ENCODE measurements at places on chromosomes 12 and 14.
A peak's percentile ranks its signal among the peaks of the same experiment; 100 is the strongest.

GRCh38 chr12:107131832-107132616, 38.7 kb upstream of the CRY1 start:
- peak; percentile 7 for DNase-seq

DNA sequence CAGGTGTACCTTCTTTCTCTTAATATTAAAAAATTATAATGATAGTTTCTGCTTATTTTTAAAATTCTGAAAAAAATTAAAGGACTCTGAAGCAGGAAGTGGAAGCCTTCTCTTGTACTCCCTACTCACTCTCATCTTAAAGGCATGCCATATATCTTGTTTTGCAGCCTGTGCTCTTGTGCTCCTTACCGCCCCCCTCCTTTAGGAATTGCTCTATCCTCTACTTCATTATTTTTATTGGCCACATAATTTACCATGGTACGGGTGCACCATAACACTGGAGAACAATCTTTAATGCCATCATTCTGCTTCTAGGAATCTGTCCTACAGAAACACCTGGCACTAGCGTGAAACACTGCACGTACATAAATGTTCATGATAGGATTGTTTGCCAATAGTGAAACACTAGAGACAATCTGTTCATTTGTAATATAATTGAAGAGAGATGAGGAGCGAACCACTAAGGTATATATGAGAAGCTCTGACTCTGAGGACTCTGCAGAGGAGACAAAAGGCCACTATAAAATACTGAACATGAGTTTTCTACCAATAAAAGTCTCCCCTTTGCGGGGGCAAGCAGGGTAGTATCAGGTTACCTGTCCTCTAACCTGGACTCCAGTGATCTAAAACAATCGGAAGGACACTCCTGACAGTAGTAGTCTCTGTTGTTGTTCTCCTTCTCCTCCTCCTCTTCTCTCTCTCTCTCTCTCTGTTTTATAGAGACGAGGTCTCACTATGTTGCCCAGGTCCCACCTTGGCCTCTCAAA, 6.3 kb upstream of the NYNRIN start:
- DNase-seq: no peak

GRCh38 chr12:3083241-3083920, 6.2 kb downstream of the TSPAN9 start:
- DNase-seq: no peak

DNA sequence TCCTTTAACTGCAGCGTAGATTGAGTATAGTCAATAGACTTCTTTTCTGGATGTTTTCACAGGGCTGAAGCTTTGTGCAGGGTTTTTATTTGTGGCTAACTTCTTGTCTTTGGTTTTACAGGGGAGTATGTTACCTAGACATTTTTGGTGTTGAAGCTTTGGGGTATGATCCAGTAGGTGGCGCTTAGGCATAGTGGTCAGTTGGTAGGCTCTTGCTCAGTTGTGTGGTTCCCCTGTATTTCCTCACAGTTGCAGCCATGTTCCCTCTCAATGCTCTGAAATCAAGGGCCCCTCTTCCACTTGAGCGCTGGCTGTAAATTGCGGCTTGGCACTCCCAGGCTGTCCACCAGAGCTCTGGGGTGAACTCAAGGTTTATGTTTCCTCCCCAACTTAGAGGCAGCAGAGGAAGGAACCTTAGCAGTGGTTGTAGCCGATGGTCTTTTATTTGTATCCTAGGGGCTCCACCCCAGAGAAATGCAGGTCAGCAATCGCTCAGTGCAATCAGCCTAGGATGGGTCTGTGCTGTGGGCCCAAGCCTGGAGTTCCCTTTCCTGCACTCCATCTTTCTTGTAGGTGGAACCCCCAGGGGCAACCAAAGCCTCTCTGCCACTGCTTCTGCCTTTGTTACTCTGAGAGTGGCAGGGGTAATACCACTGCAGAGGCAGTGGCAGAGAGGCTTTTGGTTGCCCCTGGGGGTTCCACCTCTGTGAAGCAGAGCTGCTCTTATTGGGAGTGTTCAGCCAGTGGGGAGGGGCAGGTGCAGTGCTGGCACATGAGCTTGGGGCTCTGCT, 55.1 kb downstream of the CMAS start:
- peak; percentile 54 for DNase-seq

GRCh38 chr12:70994217-70994788, 73.8 kb upstream of the PTPRR start:
- DNase-seq: no peak

DNA sequence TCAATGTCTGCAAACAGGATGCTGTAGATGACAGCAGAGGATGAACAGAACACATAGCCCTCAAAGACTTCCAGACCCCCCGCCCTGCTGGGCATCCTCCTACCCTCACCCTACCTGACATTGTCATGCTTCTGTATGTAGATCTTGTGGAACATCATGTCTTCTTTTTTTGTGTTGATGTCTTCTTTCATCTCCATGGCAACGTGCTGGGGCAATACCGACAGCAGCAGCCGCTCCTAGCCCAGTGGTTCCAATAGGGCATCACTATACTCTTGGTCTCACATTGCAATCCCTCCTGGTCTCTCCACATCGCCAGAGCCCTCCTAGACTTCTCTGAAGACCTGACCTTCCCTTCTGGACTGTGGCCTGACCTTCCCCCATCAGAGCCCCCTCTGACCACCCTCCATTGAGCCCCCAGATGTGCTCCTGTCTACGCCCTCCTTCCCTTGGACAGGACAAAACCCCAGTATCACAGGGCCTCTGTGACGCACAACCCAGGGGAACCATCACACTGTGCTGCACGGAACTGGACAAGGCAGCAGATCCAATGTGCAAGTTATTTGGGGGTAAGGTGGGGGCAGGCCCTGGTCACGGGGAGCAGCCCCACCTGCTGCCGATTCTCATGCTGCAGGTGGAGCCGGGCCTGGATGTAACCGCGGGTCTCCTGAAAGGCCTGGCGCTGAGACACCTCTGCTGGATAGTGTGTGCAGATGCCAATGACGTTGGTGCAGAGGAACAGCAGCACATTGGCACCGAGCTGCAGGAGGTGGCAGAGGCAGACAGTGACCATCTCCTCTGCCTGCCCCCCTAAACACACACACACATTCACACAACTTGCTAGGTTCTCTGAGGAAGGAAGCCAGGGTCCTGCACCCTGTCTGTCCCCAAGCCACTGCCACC, 11.1 kb downstream of the ADCY6 start:
- no peak for DNase-seq

DNA sequence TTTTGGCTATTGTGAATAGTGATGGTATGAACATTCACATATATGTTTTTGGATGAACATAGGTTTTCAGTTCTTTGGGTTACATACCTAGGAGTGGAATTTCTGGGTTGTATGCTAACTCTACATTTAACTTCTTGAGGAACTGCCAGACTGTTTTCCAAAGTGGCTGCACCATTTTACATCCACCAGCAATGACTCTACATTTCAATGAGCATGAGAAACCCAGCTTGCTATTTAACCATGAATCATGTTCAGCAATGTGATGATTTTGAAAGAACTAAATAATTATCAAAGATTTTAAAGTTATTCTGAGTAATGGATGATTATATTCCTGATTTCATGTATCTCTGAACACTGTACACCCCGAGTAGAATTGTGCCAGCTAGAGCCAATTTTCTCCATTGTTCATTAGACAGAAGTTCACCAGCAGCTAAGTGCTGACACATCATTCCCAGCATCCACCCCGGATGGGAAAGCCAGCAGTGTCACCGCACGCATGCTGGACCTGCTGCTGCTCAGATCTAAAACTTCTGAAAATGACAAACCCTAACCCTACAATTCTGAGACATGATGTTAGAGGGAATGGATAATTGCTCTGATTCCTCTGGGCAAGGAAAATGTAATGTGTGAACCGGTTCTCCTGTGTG, 13.3 kb upstream of the ANAPC5 start:
- no peak for DNase-seq

- DNase-seq: no peak
Measured at GRCh38 chr14:105474483-105475268, at the start of gene CRIP2. CRIP2 (plus strand) TSS chr14:105474821; CDS start chr14:105474863, 42 bp downstream.

DNA sequence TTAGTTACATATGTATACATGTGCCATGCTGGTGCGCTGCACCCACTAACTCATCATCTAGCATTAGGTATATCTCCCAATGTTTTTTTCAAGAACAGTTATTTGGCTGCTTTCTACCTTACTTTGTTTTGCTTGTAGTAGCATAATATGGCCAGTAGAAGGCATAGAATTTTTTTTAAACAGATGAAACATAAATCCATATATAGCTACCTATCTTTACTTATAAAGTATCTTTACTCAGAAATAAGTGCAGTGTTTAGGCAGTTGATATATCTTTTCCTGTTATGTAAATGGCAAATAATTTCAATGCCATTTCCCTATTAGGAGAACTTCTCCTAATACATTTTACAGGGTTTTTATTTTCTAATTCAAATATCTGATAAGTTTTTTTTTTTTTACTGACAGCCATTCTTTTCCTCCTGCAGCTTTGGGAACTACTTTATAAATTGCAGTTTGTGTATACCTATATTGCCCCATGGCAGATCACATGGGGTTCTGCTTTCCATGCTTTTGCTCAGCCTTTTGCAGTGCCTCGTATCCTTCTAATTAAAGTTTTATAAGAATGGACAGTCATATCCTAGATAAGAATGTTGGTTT, 143.1 kb downstream of the PCNX1 start:
- no peak for DNase-seq

DNA sequence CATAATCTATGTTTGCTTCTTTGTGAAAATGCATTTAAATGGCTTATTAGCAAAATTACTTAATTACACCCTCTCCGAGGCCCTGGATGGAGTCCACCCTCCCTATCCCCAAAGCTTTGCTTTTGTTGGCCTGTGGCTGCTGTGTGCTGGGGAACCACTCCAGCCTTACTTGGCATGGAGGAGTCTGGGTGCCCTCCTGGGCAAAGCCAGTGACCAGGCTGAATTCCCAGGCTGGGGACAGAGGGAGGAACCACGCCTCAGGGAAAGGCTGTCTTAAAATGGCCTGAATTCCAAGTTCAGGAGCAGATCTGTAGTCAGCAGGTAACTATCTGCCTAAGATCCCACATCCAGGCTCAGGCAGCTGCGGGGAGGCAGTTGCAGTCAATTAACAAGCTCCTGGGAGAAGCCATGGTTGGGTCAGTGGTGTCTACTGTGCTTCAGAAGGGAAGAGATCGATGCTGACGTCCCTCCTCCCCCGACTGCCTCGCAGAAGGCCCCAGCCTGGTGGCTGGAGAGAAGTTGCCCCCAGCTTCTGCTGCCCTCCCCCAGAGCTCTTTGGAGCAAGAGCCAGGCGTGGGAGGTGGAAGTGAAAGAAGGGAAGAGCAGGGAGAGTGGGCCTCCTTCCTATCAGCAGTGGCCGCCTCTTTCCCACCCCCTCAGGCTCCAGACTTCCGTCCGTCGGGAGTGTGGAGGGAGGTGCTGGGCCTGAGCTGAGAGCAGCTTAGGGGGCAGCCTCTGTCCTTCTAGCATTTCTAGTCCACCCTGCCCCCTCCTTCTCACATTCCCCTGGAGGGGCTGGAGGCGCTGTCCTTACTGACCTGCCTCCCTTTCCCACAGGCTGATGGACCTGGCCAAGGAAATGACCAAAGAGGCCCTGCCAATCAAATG, 11.3 kb downstream of the VASH1 start:
- DNase-seq: no peak

- peak; percentile 25 for DNase-seq
Measured at GRCh38 chr12:115983226-115983798, 294.2 kb downstream of the MED13L start.

DNA sequence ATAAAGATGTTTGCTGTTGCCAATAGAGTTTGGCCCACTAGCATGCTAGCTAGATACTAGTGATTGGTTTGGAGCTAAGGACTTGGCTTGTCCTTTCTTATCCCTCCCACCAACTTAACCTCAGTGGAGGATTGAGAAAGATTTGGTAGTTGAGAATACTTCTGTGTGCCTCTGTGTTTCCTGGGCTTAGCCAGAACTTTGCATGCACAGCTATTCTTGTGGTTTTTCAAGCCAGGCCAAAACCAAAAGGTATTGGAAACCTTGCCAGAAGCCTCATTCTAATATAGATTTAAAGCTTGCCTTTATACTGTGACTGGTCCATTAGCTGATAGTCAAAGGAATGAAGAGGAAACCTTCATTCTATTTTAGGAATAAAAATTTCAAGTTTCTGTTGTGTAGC, 188.5 kb downstream of the CCDC91 start:
- DNase-seq: no peak

DNA sequence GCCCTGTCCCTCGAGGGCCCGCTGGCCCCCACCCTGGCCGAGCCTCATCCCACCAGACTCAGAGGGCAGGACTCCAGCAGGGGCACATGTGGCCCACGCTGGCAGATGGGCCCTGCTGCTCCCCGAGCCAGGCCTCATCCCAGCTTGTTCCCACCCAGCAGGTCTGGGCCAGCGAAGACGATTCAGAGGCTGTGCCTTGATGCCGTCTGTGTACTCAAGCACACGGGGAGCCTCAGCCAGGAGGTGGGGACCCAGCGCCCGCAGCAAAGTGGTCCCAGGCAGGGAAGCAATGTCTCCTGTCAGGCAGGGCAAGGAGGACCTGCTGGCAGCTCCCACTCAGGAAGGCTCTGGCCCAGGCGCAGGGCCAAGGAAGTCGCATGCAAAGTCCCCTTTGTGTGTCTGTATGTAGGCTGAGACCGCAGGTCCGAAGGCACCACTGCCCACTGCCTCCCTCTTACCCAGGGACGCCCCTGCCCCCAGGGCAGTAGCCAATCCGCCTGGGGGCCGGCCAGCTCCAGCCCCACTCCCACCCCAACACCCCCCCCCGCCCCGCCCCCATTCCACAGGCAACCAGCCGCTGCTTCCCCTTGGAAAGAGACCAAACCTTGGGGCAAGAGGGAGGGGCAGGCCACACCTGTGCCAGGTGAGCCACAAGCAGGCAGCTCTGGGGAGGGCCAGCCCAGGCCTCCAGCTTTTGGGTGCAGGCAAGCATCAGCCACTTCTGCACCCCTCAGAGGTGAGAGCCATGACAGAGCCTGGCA, 9.4 kb downstream of the DEGS2 start:
- DNase-seq: no peak

- no peak for DNase-seq
Measured at GRCh38 chr12:130765186-130765659, 49.1 kb upstream of the RIMBP2 start.

GRCh38 chr12:66196806-66197205, 7.8 kb downstream of the IRAK3 start:
- DNase-seq: no peak

GRCh38 chr12:106602076-106602475, 19.3 kb downstream of the RFX4 start:
- DNase-seq: no peak

DNA sequence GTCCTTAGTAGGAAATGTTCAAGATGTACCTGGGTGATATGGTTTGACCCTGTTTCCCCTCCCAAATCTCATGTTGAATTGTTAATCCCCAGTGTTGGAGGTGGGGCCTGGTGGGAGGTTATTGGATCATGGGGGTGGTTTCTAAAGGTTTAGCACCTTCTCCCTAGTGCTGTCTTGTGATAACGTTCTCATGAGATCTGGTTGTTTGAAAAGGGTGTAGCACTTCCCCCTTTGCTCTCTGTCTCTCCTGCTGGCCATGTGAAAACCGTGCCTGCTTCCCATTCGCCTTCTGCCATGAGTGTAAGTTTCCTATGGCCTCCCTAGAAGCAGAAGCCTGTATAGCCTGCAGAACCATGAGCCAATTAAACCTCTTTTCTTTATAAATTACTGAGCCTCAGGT, 353.0 kb upstream of the SFSWAP start:
- DNase-seq: no peak
